NCI-H2029 (cell line): ENCODE measurements at places on chromosomes 2 and 18.

- DNase-seq, result no peak
These were observed 13.4 kb upstream of the MAP3K2 start for GRCh38 chr2:127400897-127401756.

DNA sequence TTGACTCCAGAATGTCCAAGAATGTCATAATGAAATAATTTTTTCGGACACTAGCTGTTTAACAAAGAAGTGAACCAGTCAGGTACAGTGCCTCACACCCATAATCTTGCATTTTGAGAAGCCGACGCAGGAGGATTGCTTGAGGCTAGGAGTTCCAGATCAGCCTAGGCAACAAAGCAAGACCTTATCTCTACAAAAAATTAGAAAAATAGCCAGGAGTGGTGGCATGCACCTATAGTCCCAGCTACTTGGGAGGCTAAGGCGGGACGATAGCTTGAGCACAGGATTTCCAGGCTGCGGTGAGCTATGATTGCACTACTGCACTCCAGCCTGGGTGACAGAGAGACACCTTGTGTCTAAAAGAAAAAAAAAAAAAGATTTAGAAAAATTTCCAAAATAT lies 235.8 kb upstream of the FN1 start:
- DNase-seq, result no peak

DNA sequence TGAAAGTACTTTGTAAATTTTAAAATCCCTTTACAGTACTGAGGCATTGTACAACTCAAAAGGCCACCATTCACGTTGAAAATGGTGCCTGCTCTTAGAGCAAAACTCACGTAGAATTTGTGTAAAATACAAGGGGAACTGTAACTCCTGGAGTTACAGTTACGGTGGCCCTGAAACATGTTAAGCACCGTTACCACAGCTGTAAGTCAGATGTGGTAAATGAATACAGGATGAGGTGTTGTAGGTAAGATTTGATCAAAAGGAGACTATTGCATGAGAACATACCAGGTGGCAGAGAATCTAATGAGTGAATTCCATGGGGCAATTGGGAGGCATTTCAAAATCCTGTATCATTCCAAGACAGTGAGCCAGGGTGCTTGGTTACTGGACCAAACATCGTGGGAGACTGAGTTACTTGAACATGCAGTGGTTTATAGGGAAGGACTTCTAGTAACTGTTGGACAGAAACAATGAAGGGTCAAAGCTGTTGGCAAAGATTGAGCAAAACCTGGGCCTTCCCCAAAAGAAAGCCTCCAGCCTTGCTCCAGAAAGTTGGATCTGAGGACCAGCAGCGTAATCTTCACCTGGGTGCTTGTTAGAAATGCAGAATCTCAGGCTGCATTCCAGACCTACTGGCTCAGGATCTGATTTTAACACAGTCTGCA lies 535.8 kb upstream of the POU3F3 start:
- DNase-seq, result no peak

DNA sequence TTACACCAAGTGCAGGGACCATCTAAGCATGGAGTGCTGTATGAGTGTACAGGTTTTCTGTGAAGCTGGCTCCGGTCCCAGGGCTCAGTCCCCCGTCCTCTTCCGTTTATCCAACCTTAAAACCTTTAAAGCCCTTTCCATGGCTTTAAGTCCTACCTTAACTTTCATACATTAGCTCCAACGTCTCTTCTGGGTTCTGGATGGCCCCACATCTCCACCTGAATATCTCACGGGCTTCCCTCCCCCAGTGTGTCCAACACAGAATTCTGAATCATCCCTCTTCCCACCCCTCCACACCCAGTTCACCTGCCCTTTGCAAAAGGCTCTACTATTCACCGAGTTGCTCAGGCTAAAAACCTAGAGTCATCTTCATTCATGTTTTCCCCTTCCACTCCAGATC lies 12.8 kb downstream of the ARHGAP25 start:
- DNase-seq, result no peak

DNA sequence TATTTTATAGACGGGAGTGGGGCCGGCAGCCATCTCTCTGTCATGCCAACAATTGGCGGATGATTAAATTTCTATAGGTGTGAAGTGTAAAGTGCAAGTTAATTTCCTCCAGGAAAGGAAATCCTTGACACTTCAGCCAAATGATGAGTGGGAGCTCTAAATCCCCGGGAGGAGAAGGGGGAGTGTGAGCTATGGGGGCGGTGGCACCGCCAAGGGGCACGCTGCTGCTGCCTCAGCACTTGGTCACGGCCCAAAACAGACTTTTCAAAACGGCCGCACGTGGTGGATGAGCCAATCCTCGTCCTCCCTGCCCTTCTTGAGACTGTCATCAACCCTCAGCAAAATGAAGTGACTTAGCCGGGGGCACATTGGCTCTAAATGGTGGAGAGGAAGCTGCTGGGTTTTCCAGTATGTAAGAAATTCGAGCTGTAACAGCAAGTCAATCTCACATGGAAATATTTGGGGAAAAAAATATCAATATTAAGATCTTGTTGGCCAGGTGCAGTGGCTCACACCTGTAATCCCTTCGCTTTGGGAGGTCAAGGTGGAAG lies 200.8 kb downstream of the TFCP2L1 start:
- no peak for DNase-seq

DNA sequence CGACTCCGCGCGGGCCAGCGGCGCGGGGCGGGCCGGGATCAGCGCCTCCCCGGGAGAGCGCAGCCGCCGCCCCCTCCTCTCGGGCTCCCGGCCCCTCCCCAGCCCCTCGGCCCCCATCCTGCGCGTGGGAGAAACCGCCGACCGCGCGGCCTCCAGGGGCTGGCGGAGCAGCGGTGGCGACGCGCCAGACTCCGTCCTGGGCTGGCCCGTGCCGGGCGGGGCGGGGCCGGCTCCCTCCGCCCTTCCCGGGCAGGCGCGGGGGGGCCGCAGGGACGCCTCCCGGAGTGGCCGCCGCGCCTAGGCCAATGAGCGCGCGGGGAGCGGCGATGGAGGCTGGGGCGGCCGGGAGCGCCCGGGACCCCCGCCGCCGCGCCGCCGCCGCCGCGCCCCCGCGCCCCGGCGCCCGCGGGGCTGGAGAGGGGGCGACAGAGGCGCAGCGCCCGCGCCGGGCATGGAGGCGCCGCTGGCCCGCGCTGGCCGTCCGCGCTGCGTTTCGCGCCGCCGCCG lies 49.1 kb downstream of the KCNIP3 start:
- no peak for DNase-seq

DNA sequence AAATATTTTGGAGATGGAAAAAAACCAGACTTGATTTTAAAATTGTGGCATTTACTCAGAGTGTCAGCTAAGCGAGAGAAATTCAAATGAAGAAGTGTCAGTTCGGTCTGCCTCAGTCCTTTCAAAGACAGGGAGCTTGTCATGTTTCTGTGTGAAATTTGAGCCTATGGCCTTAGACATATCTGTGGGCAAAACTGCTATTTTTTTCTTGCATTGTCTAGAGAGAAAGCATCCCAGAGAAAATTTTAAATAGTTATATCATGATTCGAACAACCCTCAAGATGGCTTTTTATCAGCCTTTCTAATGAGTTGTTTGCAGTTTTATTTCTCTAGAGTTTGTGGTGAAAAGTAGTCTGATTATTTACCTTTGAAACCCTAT lies 50.2 kb upstream of the KCNE4 start:
- DNase-seq, result no peak

- no peak for DNase-seq
These were observed 517.0 kb downstream of the NRXN1 start for GRCh38 chr2:50514901-50515300.

DNA sequence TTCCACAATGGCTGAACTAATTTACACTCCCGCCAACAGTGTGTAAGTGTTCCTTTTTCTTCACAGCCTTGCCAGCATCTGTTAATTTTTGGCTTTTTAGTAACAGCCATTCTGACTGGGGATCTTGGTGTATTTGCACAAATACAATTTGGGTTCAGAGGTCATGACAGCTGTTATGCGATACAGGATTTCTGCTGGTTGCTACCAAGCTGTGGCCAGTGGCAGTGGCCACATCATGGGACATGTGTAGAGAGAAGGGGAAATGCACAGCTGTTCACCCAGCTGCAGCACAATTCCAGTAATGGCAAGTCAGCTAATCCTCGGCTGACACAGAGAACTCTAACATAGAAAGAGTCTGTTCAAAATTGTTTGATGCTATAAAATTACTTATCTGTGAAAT lies 21.0 kb upstream of the SELENOI start:
- no peak for DNase-seq

DNA sequence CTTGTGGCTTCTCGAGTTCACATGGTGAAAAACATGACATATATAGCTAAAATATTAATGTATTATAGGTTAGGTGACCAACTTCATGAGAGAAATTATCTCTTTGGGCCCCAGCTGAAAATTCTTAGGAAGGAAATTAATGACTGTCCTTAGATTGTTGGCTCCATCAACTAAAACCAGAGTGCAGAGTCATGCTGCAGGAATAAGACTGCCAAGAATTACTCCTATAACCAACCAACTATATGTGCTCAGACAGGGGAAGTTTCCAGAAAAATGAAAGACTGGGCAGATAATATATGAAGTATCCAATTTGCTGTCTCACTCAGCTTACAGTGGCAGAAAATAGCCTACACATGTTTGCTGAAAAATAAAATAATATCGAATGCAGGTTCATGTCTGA lies 71.0 kb upstream of the TMEFF2 start:
- no peak for DNase-seq
